ENCODE measurements at places on chromosomes 6 and 20. TPM values are rescaled to one million over a fixed set of nuclear protein-coding genes. Genes with fewer than 3 reads are reported as not detected.
A peak's percentile ranks its signal among the peaks of the same experiment; 100 is the strongest.

Gene PIM1
- total RNA-seq = 28.0 TPM

GRCh38 chr6:90343576-90343975 is 46.9 kb upstream of the BACH2 start:
- no peak overlapping the region for H3K4me3 ChIP-seq
- H3K27ac ChIP-seq = no peak overlapping the region
- no peak for DNase-seq
- H3K27me3 ChIP-seq = no peaks in the 10 kb centered on the region
- H3K36me3 ChIP-seq = no peaks in the 10 kb centered on the region

- H3K4me1 ChIP-seq = no peaks in the 10 kb centered on the region
- no peaks in the 10 kb centered on the region for H3K27me3 ChIP-seq
- no peak overlapping the region for H3K4me3 ChIP-seq
- DNase-seq = no peak
Measured at GRCh38 chr6:163793011-163793983, 378.8 kb downstream of the QKI start.

Gene C6orf132
- total RNA-seq = 2.8 TPM

Gene PCSK2
- 1.6 TPM for total RNA-seq

DNA sequence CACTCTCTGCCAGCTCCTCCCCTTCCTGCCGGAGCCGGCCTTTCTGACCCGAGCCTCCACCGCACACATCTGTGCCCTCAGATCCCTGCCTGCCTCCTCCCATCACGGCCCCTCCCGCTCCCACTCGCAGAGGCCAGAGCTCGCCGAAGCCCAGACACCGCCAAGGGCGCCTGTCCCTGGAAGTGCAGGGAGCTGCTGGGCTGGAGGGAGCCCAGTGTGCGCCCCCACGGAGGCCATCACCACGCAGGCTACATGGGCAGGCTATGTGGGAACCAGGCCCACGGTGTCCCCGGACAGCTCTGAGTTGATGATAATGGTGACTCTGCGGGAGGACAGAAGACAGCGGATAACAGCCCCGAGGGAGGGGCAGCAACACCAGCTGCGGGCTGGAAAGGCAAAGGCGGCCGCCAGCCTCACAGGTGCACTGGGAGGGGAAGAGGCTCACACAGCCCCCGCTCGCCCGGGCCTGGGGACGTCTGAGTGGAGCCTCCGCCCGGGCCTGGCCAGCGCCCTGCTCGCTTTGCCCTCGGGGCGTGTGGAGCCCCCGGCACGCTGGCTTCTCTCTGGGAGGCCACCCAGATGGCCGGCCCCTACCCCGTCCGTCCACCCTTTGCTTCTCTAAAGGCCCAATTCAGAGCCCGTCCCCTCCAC is 154.9 kb downstream of the DLL1 start:
- H3K36me3 ChIP-seq = no peaks in the 10 kb centered on the region
- no peak overlapping the region for H3K27ac ChIP-seq
- no peaks in the 10 kb centered on the region for H3K27me3 ChIP-seq
- peak overlapping the region; percentile 13 for H3K4me3 ChIP-seq
- no peaks in the 10 kb centered on the region for H3K4me1 ChIP-seq

GRCh38 chr6:148455225-148455624 is 112.6 kb downstream of the SASH1 start:
- DNase-seq = no peak
- H3K4me3 ChIP-seq = no peak overlapping the region
- peak overlapping the region; percentile 29 for H3K27ac ChIP-seq
- peaks cover 37% of the 10 kb centered on the region for H3K4me1 ChIP-seq
- H3K36me3 ChIP-seq = no peaks in the 10 kb centered on the region
- H3K27me3 ChIP-seq = no peaks in the 10 kb centered on the region

DNA sequence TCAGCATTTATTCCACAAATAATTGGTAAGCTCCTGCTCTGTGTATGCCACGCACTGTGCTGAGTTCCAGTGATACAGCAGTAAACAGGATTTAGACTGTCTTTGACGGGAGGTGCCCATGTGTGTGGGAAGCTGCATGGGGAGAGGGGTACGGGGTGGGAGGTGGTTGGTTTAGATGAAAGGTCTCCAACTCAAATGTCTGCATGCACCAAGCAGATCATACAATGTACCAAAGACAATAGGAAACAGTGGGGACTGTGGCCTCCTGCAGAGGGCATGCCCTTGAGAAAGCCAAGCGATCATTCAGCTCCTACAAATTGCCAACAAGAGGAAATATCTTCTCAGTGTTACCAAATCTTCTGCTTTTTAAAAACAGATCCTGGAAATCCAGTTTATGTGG is 36.1 kb downstream of the SLC22A2 start:
- no peak overlapping the region for H3K27ac ChIP-seq
- no peak for DNase-seq
- no peaks in the 10 kb centered on the region for H3K27me3 ChIP-seq
- H3K4me3 ChIP-seq = no peak overlapping the region
- no peaks in the 10 kb centered on the region for H3K4me1 ChIP-seq

Gene PTCHD4
- total RNA-seq = 1.0 TPM

GRCh38 chr6:21377356-21377755 is 216.2 kb upstream of the SOX4 start:
- H3K4me3 ChIP-seq = no peak overlapping the region
- no peak overlapping the region for H3K27ac ChIP-seq
- no peak for DNase-seq
- no peaks in the 10 kb centered on the region for H3K36me3 ChIP-seq

All from right atrium auricular region (tissue), 2 donors.